ENCODE measurements at places on chromosomes 7 and 10. TPM values are rescaled to one million over a fixed set of nuclear protein-coding genes. Genes with fewer than 3 reads are reported as not detected.

GRCh38 chr7:91062713-91063112 lies 201.5 kb upstream of the FZD1 start:
- H3K4me1 ChIP-seq, result no peaks in the 10 kb centered on the region
- H3K27me3 ChIP-seq, result no peaks in the 10 kb centered on the region
- no peak overlapping the region for H3K27ac ChIP-seq
- no peak overlapping the region for H3K4me3 ChIP-seq

DNA sequence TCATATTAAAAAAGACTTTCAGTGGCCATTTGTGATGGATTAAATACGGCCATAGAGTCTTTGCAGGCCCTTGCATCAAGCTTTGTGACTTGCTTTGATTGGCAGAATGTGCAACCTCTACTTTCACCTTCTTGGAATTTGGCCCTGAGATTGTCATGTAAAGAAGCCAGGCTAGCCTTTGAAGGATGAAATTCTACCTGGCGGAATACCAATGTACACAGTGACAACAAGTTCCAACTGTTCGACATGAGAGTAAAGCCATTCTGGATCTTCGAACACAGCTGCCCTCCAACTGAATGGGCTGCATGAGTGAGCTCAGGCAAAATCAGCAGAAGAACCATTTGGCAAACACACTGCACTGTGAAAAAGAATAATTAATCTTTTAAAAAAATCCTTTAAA lies 321.3 kb downstream of the PHF14 start:
- no peaks in the 10 kb centered on the region for H3K36me3 ChIP-seq
- no peak overlapping the region for H3K27ac ChIP-seq
- H3K4me1 ChIP-seq, result no peaks in the 10 kb centered on the region

DNA sequence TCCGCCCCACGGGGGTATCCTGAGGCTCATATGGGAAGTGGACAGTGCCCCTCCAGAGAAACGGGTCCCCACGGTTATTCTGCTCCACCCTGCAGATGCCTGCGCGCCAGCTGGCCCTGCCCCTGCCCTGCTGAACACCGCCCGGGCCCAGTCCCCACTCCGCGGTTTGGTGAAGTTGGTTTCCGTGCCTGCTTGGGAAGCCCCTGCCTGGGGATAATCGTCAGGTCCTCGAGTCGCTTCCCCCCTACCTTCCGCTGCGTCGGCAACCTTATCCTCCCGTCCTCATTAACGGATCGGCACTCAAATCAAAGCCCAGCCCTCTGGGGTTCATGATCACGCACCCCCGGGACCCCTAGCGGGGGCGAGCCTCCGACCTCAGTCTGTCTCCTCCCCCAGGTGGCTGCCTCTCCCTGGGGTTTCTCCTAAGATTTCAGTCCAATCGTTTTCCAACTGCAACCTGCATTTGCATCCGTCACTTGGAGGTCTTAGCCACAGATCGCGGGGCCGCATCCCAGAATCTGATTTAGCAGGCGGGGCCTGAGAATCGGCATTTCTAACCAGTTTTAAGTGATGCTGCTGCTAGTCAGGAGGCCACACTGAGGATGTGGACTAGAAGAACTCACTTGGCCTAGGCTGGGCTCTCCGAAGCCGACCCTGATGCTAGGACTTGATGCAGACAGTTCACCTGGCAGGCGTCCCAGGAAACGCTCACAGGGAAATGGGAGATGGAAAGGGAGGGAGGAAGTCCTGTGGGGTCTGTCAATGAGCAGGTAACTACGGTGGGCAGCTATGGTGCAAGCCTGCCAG lies 27.6 kb downstream of the WDR86 start:
- DNase-seq, result peak; percentile 41
- H3K27me3 ChIP-seq, result peaks cover 15% of the 10 kb centered on the region
- no peak overlapping the region for H3K27ac ChIP-seq
- H3K36me3 ChIP-seq, result peaks cover 2% of the 10 kb centered on the region
- H3K4me1 ChIP-seq, result peaks cover 10% of the 10 kb centered on the region
- peak overlapping the region; percentile 39 for H3K4me3 ChIP-seq

C7orf33 gene
- total RNA-seq, result not detected
